ENCODE measurements at places on chromosomes 2 and 18.

DNA sequence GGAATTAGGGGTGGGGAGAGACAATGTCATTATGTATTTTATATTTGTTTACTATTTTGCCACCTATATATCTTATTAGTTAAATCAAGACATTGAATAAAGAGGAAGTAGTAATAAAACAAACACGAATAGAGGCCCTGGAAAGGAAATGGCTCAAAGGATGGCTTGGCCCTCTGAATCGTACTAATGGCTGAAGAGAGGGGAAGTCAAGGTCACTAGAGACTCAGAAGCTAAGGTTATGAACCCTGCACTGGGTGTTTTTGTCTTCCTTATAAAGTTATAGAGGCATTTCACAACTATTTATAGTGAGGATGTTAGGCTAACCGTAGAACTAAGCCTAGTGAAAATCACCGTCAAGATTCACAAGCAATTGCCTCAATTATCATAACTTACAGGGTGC is 685.9 kb downstream of the ARHGAP15 start:
- DNase-seq = no peak

DNA sequence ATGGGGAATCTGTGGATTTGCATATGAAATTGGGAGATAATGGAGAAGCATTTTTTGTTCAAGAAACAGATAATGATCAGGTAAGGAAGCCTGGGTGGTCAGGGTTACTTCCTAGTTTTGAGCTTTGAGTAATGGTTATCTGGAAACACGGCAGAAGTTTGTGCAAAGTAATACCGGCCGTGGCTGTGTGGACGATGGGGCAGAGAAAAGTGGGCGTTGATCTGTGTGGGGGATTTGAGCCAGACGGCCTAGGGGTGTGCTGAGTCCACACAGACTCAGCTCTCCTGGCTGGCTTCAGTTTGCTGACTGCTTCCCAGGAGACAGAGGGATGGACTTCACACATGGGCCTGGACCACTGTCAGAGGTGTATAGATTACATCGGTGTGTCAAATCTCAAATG is 21.3 kb downstream of the LPIN1 start:
- DNase-seq = no peak

DNA sequence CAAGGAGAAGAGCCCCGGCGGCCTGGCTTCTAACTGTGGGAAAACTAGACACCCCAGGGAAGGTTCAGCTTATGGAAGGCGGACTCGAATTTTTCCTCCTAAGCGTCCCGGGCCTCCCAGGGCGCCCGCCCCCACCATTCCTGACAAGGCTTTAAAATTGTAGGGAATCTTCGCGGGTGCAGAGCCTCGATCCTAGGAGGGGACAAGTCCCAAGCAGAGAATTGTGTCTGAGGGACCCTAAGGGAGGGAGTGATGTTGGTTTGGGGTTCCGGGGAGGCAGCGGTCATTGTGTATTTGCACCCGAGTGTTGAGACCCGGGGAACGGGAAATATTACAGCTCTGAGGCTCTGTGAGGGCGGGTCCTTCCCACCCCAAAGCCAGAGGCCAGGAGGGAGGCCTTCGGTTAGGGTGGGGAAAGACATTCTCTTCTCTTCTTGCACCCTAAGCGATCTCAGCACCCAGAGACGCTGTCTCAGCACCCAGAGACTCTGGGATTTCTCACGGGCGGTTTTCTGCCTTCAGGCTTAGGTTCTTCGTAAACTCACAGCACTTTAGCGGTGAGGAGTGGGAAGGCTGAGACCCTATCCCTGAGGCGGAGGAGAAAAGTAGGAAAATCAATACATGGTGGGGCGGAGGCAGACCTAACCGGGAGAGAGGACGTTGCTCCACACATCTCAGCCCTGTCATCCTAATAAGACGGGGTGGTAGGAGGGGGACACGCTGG is 7.6 kb downstream of the OSR1 start:
- no peak for DNase-seq

DNA sequence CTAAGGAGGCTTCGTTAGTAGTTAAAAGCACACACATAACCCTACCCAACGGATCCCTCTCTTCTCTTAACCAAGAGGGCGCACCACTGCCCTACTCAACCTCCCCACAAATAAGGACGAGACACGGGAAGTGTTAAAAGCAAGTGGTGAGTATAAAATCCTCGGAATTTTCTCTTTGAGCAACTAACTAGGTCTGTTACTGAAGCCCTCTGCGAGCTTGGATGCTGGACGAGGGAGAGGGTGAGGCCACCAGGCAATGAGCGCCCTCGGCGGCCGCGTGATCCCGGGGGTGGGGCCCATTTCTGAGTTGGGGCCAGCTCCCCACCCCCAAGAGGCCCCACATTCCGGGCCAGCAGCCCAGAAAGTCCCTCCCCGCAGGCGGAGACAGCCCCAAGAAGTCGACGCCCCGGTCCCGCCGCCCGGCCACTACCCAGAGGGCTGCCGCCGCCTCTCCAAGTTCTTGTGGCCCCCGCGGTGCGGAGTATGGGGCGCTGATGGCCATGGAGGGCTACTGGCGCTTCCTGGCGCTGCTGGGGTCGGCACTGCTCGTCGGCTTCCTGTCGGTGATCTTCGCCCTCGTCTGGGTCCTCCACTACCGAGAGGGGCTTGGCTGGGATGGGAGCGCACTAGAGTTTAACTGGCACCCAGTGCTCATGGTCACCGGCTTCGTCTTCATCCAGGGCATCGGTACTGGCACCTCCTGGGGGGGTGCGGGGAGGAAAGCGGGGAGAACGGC is at the start of gene CYBRD1:
CYBRD1 (plus strand) TSS at position 423 of the 736 bp plus-strand sequence; CDS start at position 495, 72 bp downstream.
- no peak for DNase-seq
